ENCODE measurements at places on chromosomes 7 and 10. TPM values are rescaled to one million over a fixed set of nuclear protein-coding genes. Genes with fewer than 3 reads are reported as not detected.

The PWWP2B gene
- 7.7 TPM for total RNA-seq

The EVX1 gene
- not detected for total RNA-seq

The GPNMB gene
- 105 TPM for total RNA-seq

The GIMAP8 gene
- total RNA-seq = 7.9 TPM

- DNase-seq = no peak
- H3K27me3 ChIP-seq = peaks cover 7% of the 10 kb centered on the region
- no peaks in the 10 kb centered on the region for H3K4me1 ChIP-seq
These were observed 18.0 kb upstream of the TBL2 start for GRCh38 chr7:73596191-73597065.

Data from sigmoid colon (tissue), 7 donors.